ENCODE measurements at places on chromosomes 2 and 18.
A peak's percentile ranks its signal among the peaks of the same experiment; 100 is the strongest.

DNA sequence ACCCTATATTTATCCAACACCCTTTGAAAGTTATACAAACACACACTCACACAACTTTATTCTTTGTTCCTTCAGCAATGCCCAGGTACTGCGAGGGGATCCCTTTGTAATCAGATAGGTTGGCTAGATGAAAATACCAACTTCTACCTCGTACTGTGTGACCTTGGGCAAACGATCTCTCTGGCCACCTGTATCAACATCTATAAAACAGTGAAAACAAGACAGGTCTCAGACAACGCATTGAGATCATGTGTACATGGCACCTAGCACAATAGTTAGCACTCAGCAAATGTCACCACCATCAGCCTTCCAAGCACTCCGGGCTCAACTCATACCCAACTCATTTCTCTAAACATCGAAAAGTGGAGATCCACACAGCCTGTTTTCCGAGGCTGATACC, 118.4 kb upstream of the PPP1CB start:
- no peak for DNase-seq

GRCh38 chr2:192215096-192215877, 20.6 kb upstream of the TMEFF2 start:
- DNase-seq = no peak

- no peak for DNase-seq
Measured at GRCh38 chr2:220198896-220199295, 571.5 kb downstream of the SLC4A3 start.

- no peak for DNase-seq
Measured at GRCh38 chr2:166084301-166084700, 43.5 kb downstream of the SCN1A start.

DNA sequence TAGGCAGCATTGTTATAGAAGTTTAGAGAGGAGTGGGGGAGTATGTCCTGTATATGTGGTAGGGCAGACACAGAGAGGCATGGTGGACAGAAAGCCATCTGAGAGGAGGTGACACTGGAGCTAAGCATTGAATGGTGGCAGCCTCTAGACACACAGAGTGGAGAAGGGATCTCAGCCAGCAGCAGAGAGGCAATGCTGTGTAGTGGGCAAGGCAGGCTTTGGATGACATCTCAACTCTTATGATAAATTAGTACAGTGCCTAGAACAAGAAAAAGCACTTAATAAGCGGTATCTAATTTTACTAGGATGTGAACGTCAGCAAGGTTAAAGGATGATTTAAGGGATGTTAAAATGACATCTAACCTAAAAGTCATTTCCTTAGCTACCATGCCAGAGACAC, 22.5 kb upstream of the CERS6 start:
- DNase-seq = no peak

DNA sequence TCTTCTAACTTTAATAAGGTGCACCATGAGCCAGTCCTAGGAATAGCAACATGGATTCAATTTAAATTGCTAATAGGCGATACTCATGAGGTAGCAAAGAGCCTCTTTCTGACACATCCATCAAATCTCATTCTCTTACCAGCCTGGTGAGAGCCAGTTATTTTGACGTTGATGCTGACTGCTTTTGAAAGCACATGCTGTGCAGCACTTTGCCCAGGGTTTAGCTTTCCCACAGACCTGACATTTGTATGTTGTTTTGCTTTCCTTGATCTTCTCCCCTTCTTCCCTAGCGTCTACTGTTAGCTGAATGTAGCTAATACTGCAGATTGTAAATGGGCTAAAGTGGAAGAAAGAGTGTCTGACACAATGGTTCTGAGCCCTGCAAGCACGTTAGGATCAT, 101.1 kb upstream of the CCDC85A start:
- no peak for DNase-seq

DNA sequence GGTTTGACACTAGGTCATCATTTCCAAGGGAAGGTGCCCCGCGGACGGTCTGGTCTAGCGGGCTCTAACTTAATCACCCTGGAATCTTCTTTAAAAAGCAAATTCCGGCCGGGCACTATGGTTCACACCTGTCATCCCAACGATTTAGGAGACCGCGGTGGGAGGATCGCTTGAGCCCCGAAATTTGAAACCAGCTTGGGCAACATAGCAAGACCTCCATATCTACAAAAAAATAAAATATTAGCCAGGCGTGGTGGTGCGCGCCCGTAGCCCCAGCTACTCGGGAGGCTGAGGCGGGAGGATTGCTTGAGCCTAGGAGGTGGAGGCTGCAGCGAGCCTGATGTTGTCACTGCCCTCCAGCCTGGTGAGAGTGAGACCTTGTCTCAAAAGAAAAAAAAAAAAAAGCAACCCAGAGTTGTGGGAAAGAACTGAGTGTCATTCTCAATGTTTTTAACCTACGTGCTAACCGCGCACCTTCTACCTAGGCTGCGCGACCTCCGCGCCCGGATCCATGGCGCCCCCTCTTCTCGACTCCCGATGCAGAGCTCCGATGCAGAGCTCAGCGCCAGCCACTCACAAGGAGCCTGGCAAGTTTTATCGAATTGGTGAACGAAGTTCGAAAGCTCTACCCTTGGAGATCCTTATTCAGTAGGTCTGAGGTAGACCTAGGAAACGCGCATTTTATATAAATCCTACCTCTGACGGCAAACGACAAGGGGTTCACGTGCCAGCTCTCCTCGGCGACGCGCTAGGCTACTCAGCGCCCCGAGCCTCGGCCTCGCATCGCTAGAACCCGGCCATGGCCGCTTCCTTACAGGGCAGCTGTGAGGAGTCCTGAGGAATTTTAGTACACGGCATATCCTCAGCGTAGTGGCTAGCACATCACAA, 888 bp upstream of the TWSG1 start:
- DNase-seq = no peak

GRCh38 chr2:10812362-10813162, at the start of gene PDIA6:
PDIA6 (minus strand) TSS chr2:10812785; CDS start chr2:10812696, 89 bp downstream.
- DNase-seq = peak; percentile 98

- DNase-seq = no peak
Measured at GRCh38 chr2:237126519-237127174, 41.0 kb downstream of the COPS8 start.

- DNase-seq = no peak
Measured at GRCh38 chr2:36361396-36361795, 5.8 kb downstream of the CRIM1 start.

GRCh38 chr2:64065516-64065915, 46.3 kb upstream of the VPS54 start:
- no peak for DNase-seq

- DNase-seq = no peak
Measured at GRCh38 chr18:72674710-72675109, 130.6 kb upstream of the CBLN2 start.

DNA sequence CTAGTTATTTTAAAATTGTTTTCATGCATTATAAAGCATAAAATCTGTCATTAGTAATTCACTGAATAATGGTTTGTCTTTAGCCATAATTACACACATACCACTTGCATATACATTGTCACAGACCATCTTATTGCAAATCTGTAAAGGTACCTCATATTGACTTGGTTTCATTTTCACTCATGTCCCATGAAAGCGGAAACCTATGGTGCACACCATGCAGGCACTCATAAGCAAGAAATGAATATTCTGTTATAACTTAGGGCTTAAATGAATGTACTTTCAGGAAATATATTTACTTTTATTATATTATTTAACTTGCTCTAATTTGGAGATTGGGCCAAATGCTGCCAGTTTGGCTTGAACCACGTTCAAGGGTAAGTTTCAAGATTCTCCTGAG, 29.2 kb upstream of the STK17B start:
- no peak for DNase-seq

DNA sequence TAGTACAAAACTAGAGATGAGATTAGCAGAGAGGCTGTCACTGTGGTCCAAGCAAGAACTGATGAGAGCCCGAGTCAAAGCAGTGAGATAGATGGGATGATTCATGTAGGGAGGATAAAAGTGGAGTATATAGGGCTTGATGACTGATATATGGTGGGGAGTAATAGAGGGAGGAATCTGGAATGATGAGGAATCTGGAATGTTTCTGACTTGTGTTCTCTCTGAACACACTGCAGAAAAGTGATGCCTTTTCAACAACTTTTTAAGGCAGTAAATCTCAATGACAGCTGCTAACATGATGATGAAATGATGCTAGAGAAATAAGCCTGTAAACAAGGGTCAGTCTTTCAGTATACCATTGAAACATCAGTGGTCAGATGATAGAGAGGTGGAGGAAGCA, 143.5 kb upstream of the SP5 start:
- DNase-seq = no peak

DNA sequence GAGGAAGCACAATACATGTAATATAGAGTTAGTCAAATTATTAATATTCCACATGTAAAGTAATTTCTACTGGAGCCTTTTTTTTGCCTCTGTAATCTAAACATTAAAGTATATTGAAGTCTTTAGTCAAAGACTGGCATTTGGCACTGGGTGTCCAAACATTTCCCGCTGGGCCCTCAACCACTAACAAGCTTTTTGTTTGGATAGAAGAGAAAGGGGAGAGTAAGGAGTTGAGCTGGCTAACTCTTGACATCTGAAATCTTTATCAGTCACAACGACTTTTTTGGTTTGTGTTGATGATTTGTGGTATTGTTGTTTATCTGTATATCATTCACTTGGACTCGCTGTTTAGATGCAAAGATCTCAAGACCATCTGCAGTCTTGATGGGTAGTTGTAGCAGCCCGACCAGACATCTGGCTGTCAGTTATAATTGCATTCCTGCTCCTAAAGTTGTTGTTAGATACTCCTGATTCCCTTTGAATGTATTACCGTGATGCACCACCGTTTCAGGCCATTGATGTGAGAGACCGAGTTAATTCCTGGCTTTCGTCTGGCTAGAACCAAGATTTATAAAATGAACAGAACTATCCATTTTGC, 379.6 kb downstream of the MTX2 start:
- no peak for DNase-seq

DNA sequence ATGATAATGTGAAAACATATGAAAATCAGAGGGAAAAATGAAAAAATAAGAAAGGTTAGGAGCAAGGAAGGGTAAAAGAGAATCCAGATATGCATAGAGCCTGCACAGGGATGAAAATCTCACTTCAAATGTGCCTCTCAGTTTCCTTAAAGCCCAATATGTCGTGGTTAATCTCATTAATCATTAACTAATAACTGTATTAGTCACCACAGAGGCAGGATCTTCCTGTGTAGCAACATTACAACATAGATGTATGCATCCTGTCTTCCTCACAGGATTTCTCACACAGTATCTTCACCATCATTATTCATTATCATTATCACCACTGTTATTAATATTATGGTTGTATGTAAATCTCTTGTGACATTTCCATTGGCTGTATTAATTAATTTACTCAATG, 361.2 kb upstream of the SOX11 start:
- DNase-seq = no peak

GRCh38 chr2:120605231-120605935, 130.3 kb upstream of the GLI2 start:
- peak; percentile 55 for DNase-seq

DNA sequence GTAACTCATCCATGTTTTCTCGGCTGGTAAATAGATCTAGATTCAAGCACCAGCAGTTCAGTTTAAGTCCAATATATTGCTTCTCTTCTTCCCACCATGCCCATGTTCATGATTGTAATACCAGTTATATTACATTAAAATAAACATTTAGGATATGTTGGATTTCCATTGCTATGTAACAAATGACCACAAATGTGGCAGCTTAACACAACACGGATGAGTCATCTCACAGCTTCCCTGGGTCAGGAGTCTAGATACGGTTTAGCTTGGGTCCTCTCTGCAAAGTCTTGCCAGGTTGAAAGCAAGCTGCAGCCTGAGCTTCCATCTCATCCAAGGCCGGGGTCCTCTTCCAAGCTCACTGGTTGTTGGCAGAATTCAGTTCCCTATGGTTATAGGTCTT, 39.4 kb upstream of the SMAD2 start:
- no peak for DNase-seq

- DNase-seq = no peak
Measured at GRCh38 chr2:224156436-224156835, 117.3 kb upstream of the SERPINE2 start.

GRCh38 chr18:6857300-6857699, 127.8 kb downstream of the ARHGAP28 start:
- no peak for DNase-seq

DNA sequence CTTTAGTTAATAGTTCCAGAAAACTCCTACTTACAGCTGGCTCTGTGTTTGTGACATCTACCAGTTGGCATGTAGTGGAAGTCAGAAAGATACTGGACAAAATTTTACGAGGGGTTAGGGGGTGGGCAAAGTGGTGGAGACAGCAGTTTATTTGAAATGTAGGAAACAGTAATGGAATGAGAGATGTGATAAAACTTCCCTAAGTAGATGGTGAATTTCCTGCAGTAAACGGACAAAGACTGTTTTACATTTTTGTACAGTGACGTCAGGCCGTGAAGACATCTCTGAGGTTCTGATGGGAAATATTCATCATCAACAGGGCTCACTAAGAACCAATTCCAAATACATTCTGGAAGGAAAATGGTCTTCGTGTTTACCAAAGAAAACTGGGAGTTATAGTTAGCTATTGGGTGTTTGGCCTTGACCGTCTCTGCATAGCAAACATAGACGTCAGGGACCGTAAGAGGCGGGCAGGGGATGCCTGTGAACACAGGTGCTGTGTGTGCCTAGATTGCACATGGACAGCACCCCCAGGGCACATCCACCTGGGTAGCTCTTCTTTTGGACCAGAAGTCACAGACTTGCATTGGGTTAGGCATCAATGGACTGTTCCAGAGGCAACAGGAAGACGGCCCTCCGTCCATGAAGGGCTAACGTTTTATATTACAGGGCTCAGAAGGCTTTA, 131.5 kb downstream of the ZNF516 start:
- DNase-seq = no peak

GRCh38 chr18:22640281-22640842, 222.6 kb upstream of the CTAGE1 start:
- DNase-seq = no peak

GRCh38 chr2:195838002-195838401, 181.0 kb downstream of the SLC39A10 start:
- no peak for DNase-seq

- DNase-seq = no peak
Measured at GRCh38 chr2:69717861-69718273, 24.1 kb upstream of the ANXA4 start.

DNA sequence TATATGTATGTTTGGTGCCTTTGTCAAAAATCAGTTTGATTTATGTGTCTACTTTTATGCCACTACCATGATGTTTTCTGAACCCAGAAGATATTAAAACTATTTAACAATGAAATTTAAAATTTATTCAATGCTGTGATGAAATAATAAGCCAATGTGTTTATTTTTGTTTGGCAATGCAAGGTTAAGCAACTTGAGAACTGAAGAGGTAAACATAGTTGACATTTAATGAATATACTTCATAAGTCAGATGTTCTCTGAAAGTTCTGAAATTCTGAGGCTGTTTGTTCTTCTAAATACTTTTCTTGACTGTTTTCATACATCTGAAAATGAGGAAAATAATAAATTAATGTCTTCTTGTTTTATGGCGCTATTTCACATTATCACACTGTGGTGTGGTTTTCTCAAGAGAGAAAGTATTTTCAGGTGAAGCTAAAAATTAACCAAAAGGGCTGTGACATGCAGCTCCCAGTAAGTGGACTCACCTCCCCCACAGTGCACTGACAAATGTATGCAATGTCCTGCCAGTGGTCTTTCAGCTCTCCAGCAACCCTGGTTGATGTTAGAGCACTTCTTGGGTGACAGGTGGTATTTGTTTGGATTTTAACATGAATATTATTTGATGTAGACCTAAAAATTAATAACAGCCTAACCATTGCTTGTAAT, 863.6 kb upstream of the SALL3 start:
- DNase-seq = no peak

All from NCI-H187 (cell line).